Dermis blood vessel endothelial cell (primary cell): ENCODE measurements at places on chromosomes 16 and 17. TPM values are rescaled to one million over a fixed set of nuclear protein-coding genes. Genes with fewer than 3 reads are reported as not detected.

Gene ZCCHC14
- 7.5 and 12.5 TPM in 2 replicates for total RNA-seq

Gene FOXN1
- total RNA-seq = not detected in 2 replicates

Gene NOXO1
- 0.34 TPM in 1 of 2 replicates, not detected in the other for total RNA-seq

Gene PRAC1
- not detected in 2 replicates for total RNA-seq

Gene NTN1
- total RNA-seq = 0.68 and 0.84 TPM in 2 replicates

Gene RASL10B
- under 0.01 and 0.09 TPM in 2 replicates for total RNA-seq

Gene KRT27
- not detected in 2 replicates for total RNA-seq

Gene TRPV2
- total RNA-seq = 40.0 and 48.8 TPM in 2 replicates

Gene CACNG5
- total RNA-seq = not detected in 2 replicates

Gene CRYBA1
- total RNA-seq = not detected in 2 replicates

Gene ARHGDIG
- 1.2 TPM in 1 of 2 replicates, not detected in the other for total RNA-seq

Gene EVPLL
- total RNA-seq = not detected in 2 replicates

Gene PEMT
- 24.7 and 41.5 TPM in 2 replicates for total RNA-seq

Gene KRTAP4-9
- total RNA-seq = not detected in 2 replicates

Gene ZNF624
- 3.9 and 7.0 TPM in 2 replicates for total RNA-seq

Gene PRDM7
- not detected in 2 replicates for total RNA-seq

Gene KRT12
- total RNA-seq = not detected in 2 replicates

Gene FOXO3B
- total RNA-seq = 3.0 and 4.1 TPM in 2 replicates

Gene KLHL10
- 0.05 TPM in 1 of 2 replicates, not detected in the other for total RNA-seq

Gene NOG
- total RNA-seq = 0.23 and 1.2 TPM in 2 replicates

Gene LPO
- under 0.01 TPM in 1 of 2 replicates, not detected in the other for total RNA-seq

Gene RNF135
- 4.1 and 5.6 TPM in 2 replicates for total RNA-seq

Gene CD300LG
- total RNA-seq = 0.05 and 0.34 TPM in 2 replicates

Gene CPHXL2
- total RNA-seq = not detected in 2 replicates

Gene SLC35G6
- total RNA-seq = not detected in 2 replicates

Gene OR2C1
- total RNA-seq = not detected in 2 replicates

Gene CORO6
- total RNA-seq = 1.6 and 3.9 TPM in 2 replicates

Gene PLK1
- total RNA-seq = 6.3 and 51.6 TPM in 2 replicates

Gene NPLOC4
- 83.9 and 124 TPM in 2 replicates for total RNA-seq

Gene PRKCA
- 5.4 and 6.8 TPM in 2 replicates for total RNA-seq

Gene CHD9NB
- total RNA-seq = 0.65 and 1.9 TPM in 2 replicates

Gene NARF
- total RNA-seq = 85.5 and 105 TPM in 2 replicates

Gene CPNE7
- 0.85 and 2.6 TPM in 2 replicates for total RNA-seq

Gene DPEP2
- total RNA-seq = 2.9 and 3.7 TPM in 2 replicates

Gene NACA2
- not detected in 2 replicates for total RNA-seq

Gene PPP1R27
- not detected in 2 replicates for total RNA-seq

Gene ITGA2B
- 0.19 and 1.0 TPM in 2 replicates for total RNA-seq

Gene KRTAP3-1
- total RNA-seq = not detected in 2 replicates

Gene WNT9B
- total RNA-seq = not detected in 2 replicates

Gene RHBDL3
- 0.05 TPM in 1 of 2 replicates, not detected in the other for total RNA-seq

Gene C16orf54
- total RNA-seq = not detected in 2 replicates

Gene SLFN14
- not detected in 2 replicates for total RNA-seq

Gene TTLL6
- total RNA-seq = not detected in 2 replicates

Gene MMP28
- total RNA-seq = 14.1 and 38.1 TPM in 2 replicates

Gene ATF7IP2
- 9.2 and 17.9 TPM in 2 replicates for total RNA-seq

Gene CARD14
- total RNA-seq = 0.34 and 1.1 TPM in 2 replicates

Gene ARL17A
- 3.4 and 4.9 TPM in 2 replicates for total RNA-seq

Gene RNF166
- 11.6 and 15.1 TPM in 2 replicates for total RNA-seq

Gene RAP1GAP2
- total RNA-seq = 3.8 and 4.1 TPM in 2 replicates

Gene HERPUD1
- 88.0 and 132 TPM in 2 replicates for total RNA-seq
